ENCODE measurements at places on chromosomes 13 and 19. TPM values are rescaled to one million over a fixed set of nuclear protein-coding genes. Genes with fewer than 3 reads are reported as not detected.

DNA sequence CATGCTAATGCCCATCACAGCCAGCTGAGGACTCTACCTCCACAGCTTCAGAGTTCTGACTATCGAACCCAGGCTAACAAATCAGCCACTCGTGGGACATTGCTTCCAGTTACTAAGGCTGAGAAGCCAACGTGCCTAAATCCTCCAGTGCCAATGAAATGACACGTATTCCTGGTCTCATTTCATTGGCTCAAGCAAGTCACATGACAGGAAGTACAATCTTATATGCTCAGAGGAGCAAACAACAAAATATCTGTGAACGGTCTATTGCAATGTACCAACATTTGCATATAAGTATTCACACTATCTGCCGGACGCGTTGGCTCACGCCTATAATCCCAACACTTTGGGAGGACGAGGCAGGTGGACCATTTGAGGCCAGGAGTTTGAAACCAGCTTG is 12.8 kb upstream of the IZUMO2 start:
- DNase-seq: no peak

DNA sequence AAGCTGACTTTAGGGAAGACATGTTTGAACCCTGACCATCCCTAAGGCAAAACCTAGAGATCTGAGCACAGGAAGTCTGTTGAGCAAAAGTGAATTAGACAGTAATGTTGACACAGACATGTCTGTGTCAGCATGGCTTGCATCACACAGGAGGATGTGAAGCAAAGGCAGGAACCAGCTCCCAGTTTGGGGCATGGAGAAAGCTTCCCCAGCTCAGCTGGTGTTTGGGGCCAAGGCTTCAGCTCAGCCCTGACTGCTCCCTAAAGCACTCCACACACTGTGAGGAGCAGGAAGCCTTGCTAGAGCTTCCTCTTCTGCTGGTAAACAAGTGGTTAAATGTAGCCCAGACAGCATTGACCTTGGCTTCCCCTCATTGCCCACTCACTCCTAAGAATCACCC is 153.8 kb upstream of the UBL3 start:
- no peak for DNase-seq

ZNF675 gene
- 34.3 TPM for total RNA-seq

GRCh38 chr19:7545904-7546303 is 10.4 kb downstream of the PNPLA6 start:
- DNase-seq: no peak
